ENCODE measurements at places on chromosomes 7 and 10.

GRCh38 chr10:124484661-124485060 lies 23.0 kb downstream of the LHPP start:
- no peak for DNase-seq

DNA sequence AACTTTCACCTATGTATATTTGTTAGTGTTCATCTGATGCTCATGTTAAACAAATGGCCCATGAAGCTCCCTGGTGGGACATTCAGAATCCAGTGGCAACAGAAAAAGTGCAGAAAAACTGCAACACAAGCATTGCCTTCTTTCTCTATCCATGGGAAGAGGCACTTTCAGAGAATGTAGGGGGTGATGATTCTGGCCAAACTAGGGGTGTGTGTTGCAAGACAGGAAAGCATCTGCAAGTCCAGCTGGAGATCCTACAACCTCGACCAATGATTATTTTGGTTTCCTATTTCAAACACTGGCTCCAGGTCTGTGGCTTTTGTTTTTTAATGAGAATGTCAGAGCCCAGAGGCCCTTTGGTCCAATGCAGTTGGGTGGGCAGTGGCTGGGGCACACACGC lies 198.7 kb downstream of the CXCL12 start:
- DNase-seq: no peak

- DNase-seq: no peak
Measured at GRCh38 chr10:126843299-126843934, 61.8 kb upstream of the DOCK1 start.

- DNase-seq: no peak
Measured at GRCh38 chr10:84415539-84416244, 87.3 kb downstream of the CCSER2 start.

DNA sequence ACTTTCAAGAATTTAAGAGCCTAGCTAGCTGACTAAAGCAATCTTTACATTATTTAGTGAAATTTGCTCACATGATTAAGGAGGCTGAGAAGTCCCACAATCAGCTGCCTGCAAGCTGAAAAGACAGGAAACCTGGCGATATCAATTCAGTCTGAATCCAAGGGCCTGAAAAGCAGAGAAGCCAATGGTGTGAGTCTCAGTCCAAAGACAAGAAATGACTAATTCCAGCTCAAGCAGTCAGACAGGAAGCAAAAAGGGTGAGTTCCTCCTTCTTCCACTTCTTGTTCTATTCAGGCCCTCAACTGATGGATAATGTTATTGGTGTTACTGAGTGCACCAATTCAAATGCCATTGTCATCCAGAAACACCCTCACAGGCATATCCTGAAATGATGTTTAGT lies 1231.6 kb upstream of the CELF2 start:
- DNase-seq: no peak

- no peak for DNase-seq
Measured at GRCh38 chr10:58041901-58042300, 225.8 kb downstream of the IPMK start.

GRCh38 chr7:151595702-151596350 lies 76.1 kb upstream of the RHEB start:
- no peak for DNase-seq

- DNase-seq: no peak
Measured at GRCh38 chr7:45176091-45176490, 18.5 kb downstream of the RAMP3 start.

- DNase-seq: no peak
Measured at GRCh38 chr7:104652434-104652833, 324.0 kb downstream of the LHFPL3 start.

DNA sequence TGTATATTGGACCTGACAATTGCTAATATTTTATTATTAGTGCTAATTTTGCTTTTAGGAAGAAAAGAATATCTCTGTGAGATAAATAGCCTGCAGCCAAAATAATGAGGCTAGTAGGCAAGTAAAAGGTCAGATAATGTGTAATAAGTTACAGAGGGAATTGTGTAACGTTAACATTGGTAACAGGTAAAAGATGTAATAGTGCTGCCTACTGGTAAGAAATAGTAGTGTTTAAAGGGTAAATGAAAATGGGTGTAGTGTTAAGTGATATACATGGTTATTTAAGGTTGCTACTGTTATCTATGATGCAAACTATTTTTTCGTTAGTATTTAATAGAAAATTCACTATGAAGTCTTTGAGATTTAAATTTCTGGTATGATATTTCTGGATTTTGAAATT lies 9.2 kb upstream of the FOXP2 start:
- DNase-seq: peak; percentile 37

DNA sequence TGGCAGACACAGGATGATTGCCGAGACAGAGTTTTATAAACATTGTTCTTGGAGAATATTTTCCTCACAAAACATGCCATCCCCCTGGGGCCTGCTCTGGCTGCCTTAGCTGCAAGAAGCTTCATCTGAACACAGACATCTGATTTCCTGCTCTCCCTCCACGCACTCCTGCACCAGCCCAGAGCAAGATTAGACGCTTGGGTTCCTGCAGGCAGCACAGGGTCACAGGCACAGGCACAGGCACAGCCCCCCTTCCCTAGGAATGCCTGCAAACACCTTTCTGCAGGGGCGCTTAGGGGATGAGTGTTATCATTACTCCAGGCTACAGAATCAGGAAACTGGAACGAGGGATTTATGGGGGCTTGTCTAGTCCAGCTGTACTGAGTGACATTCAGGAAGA lies 450.3 kb downstream of the GRID1 start:
- DNase-seq: no peak

GRCh38 chr10:11279314-11279713 lies 261.6 kb downstream of the CELF2 start:
- DNase-seq: no peak

DNA sequence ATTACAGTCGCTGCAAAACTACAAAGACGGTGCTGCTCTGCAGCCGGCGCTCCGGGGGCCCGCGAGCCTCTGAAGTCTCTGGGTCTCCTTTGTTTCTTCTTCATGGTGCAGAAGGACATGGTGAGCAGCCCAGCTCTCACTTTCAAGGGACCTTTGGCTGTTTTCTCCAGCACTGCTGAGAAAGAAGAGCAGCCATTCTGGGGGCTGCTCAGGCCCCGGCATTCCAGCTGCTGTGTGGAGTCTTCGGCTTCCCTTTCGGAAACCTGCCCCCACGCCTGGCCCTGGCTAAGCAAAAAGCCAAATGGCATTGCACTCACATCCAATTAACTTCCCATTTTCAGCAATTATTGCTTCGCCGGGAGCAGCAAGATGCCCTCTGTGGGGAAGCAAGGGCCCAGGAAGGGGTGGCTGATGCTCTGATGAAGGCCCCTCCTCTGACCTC lies 555.7 kb downstream of the PTPRN2 start:
- DNase-seq: no peak

DNA sequence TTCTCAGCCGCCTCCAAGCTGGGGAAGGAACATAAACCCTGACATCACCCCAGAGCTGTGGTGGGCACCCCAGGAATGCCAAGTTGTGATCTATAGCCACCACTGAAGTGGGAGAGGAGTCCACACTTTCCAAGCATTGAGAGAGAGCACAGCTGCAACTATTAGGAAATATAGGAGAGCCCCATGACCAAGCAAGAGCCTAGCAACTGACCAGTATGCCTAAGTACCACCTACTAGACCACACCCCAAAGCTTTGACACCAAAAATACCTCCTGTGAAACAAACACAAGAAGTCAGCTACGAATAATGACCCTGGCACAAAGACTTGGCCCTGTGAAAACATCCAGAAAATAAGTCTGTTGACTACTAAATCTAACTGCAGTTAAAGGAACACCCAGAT lies 804.1 kb upstream of the IGFBP3 start:
- DNase-seq: no peak

GRCh38 chr10:80530251-80530650 lies 7.5 kb upstream of the SH2D4B start:
- no peak for DNase-seq

- DNase-seq: no peak
Measured at GRCh38 chr7:139620676-139621344, 97.3 kb downstream of the CLEC2L start.

DNA sequence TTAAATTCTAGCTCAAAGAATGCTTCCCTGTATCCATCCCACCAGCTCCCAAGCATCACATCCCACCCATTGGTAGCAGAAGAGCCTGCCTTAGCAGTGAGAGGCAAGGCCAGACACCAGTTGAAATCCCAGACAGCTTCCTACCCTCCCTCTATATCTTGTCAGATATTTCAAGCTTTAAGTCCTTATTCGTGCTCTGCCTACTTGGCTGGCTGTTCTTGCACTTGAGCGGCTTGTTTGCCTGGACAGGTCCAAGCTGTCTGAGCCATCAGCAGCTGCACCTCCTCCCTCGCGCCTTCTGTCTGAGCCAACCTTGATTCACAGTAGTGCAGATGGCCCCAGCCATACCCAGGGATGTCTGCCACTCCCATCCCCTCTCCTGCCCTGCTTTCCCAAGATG lies 16.4 kb downstream of the LRRC4 start:
- no peak for DNase-seq

DNA sequence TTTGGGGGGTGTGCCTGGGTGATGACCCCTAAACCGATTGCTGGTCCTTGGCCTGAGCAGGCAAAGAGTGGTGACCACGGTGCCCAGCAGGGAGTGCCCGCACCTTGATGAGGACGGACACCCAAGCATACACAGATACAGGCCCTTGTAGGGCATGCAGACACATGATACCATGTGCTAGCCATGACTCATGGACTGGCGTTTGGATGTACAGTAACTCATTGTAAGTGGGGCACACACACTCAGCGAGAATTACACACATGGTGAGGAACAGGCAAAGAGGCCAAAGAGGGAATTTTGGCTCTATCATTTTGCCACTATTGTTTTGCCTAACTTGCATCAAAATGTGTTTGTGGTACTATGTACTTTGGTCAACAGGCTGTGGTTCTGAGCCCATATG lies 24.1 kb downstream of the KAZALD1 start:
- DNase-seq: no peak

DNA sequence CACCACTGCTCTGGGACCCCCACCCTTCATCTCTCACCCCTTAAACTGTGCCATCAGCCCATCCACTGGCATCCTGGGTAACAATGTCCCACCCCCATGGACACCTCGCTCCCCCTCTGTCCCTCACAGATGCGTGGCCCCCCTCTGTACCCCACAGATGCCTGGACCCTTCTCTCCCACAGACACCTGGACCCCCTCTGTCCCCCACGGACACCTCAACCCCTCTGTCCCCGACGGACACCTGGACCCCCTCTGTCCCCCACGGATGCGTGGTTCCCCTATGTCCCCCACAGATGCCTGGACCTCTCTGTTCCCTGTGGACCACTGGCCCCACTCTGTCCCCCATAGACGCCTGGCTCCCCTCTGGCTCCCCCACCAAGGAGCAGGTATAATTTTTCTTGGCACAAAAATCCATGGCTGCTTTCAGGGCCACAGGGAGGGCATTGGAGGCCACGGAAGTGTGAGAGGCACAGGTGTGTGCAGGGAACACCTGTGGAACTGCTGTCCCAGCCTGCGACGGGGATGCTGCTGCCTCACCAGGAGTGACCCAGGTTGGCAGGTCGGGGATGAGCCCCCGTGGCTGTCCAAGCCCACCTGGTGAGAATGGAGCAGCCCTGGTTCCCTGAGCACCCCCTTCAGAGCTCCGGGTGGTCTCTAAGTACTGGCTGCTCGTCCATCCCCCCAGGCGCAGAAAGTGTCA lies 193.5 kb downstream of the PTPRN2 start:
- DNase-seq: no peak

DNA sequence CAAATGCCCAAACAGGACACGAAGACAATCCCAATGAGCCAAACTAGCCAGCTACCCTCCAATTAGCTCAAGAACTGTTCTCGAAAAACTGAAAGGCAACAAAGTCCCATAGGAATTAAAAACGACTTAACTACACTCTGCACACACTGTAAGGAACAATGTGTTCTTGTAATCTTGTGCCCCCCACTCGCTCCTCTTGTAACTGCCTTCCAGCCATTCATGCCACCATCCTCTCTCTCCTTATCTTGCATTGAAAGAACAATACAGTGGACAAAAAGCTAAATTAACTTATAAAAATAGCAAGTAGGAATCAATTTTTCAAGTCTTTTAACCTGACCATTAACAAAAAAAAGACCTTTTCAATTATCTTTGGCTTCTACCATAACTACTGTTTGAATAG lies 2.9 kb downstream of the CYTH3 start:
- DNase-seq: no peak

DNA sequence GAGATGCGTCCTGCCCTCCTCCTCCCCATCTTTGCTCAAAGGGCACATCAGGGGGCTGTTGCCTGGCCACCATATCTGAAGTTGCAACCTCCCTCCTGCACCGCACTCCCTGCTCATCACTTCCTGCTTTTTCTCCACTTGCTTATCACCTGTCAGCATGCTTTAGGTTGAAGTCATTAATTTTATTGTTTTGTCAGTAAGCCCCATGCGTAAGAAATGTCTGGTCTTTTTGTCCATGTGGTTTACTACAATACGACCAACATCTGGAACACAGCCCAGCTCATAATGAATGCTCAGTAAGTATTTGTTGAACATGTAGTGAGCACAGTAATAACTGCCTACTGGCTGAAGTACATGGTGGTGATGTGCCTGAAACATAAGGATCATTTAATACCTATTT lies 71.6 kb upstream of the GJD4 start:
- no peak for DNase-seq

GRCh38 chr7:116164552-116165306 lies 45.6 kb upstream of the TES start:
- DNase-seq: no peak

GRCh38 chr7:26265065-26265464 lies 26.6 kb upstream of the SNX10 start:
- DNase-seq: no peak

GRCh38 chr7:149450821-149451220 lies 10.0 kb downstream of the ZNF777 start:
- DNase-seq: no peak

DNA sequence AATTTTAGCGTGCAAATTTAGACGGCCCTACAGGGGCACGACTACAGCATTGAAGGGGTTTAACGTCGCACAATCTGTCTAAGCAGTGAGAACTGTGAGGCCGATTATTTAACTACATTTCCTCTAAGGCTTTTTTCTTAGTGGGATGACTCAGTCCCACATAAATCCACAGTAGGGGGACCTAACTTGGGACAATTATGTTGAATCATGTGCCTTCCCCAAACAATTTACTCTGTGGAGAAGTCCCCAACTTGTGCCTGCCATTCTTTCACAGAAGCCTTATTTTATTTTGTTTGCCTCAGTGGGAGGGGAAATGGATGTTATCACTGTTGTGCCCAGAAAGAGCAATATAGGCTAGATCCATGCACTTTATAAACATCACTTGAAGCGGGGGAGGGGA lies 80.3 kb upstream of the CDCA7L start:
- DNase-seq: no peak

- DNase-seq: no peak
Measured at GRCh38 chr7:25083201-25083600, 41.9 kb downstream of the CYCS start.

DNA sequence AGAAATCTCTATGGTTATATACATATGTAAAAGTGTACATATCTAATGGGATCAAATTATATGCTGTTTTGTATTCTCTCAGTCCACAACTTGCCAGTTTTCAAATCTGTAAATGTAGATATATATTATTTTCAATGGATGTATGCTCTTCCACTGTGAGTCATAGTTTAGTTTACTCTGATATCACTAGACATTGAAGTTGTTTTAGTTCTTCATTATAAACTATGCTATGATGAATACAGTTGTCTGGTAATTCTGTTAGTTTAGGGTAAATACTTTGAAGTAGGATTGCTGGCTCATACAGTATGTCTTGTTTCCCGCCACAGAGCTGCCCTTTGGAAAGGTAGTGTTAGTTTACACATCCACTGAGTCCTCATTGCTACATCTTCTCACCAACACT lies 25.2 kb downstream of the SDK1 start:
- no peak for DNase-seq
